ENCODE measurements at places on chromosomes 11 and 22.

DNA sequence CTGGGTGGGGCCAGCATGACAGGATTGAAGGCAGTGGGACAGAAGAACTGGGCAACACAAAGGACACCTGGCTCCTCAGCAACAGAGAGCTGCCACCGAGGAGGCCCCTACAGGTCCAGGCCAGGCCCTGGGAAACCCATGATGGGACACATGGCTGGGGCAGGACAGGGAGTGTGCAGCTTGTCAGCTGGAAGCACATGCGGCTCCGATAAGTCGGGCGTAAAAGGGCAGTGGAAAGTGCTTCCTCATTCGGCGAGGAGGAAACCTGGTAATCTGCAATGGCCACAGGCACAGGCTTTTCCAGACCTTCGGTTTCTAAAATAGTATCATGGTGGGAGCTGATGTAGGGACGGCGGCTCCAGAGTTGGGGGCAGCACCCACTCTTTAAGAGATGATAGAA lies 16.5 kb downstream of the GNAZ start:
- DNase-seq = no peak

GRCh38 chr11:111719379-111719778 lies 46.8 kb downstream of the PPP2R1B start:
- no peak for DNase-seq

- no peak for DNase-seq
Observed at GRCh38 chr11:34405079-34405858, 33.5 kb upstream of the CAT start.

DNA sequence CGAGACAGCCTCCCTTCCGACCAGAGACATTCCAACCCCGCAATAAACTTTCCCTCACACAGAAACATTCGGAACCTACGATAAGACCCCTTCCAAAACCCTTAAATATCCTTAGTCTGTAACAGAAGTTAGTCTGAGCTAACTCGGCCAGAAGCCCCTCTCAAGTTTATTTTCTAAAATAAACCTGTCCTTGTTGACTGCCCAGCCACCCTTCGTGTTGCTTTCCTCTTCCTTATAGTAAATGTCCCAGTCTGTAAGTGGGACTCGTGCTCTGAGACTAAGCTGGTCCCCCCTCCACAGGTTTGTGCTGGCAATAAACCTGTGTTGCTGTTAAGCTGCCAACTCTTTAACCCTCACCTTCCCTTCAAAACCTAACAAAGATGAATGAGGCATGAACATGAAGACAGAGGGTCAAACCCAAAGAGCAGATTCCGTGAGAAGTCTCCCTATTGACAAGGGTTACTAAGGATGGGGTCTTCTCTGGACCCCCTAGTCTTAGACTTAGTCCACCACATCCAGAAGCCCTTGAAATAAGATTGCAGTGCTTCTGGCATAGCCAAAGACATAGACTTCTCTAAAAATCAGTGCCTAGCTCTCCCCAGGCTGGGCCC lies 18.2 kb downstream of the MIF start:
- no peak for DNase-seq

DNA sequence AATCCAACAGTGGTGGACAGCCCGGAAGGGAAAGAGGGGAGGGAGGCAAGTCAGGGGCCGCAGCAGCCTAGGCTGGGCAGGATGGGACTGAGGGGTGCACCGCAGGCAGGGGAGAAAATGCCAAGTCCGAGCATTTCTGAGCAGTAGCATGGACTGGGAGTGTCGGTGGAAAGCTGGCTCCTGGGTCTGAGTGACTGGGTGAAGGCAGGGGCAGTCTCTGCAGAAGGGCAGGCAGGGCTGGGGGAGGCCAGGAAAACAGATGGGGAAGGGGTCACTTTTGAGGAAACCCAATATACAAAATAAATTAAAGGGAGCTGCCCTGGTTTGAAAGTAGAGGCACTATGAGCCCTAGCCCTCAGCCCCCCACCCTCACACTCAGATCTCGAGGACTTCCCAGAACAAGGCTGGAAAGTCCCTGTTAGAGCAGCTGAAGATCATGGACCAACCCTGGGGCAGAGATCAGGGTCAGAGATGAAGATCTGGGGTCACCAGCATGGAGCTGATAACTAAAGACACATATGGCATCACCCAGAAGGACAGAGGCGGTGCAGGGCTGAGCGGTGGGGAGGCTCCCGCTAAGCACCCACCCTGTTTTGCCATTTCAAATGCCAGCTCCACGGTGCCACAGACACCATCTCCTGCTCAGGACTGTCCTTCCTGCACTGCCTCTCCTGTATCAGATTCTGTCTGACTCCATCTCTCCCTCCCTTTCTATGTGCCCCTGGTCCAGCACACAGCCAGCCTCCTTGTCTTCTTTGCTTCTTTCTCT lies 32.4 kb upstream of the ETS1 start:
- no peak for DNase-seq

GRCh38 chr11:29676993-29677392 lies 339.8 kb downstream of the KCNA4 start:
- DNase-seq = no peak

GRCh38 chr11:66420671-66421476 lies at the start of gene NPAS4:
TSS of gene NPAS4 (plus strand) at chr11:66421035. CDS start at chr11:66421180, 145 bp downstream.
- no peak for DNase-seq

DNA sequence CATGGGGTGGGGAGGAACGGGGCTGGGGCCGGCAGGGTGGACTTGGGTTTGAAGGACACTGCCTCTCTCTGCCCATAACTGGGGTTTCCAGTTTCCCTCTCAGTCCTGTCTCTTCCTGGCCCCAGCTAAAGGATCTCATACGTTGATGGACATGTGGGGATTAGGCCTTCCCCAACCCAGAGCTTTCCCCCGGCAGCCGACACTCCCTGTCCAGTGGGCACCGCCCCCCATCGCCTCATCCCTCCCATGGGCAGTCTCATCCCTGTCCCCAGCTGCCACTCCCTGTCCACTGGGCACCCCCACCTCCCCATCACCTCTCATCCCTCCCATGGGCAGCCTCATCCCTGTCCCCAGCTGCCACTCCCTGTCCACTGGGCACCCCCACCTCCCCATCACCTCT lies 22.2 kb upstream of the ACR start:
- DNase-seq = no peak

GRCh38 chr11:370070-370941 lies 1.0 kb downstream of the B4GALNT4 start:
- no peak for DNase-seq

- no peak for DNase-seq
Observed at GRCh38 chr11:6563121-6563619, 40.2 kb downstream of the RRP8 start.

DNA sequence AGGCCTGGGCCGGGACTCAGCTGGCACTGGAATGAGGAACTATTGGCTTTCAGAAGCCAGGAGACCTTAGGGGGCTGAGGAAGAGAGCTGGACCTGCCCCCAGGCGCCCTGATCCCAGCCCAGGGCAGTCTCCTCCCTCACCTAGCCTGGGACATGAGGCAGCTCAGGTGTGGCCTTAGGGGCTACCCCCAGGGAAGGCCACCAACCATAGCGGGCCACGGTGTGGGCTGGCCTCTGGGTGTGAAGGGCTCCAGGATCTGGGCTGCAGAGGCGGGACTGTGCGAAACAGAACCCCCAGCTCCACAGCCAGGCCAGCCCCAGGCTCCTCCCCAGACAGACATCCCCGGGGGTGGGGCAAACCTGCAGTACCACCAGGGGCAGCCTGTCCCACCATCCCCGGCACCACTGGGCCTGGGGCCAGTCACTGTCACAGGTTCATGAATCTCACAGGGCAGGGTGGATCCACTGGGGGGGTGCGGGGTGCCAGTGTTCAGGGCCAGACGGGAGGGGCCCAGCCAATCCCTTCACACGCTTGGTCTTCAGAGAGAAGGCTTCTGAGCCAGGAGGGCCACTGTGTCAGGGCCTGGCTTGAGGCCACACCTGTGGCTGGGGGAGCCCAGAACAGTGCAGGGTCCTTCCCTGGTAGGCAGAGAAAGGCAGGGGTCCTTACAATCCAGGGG lies 3.5 kb downstream of the PLXNB2 start:
- DNase-seq = no peak

DNA sequence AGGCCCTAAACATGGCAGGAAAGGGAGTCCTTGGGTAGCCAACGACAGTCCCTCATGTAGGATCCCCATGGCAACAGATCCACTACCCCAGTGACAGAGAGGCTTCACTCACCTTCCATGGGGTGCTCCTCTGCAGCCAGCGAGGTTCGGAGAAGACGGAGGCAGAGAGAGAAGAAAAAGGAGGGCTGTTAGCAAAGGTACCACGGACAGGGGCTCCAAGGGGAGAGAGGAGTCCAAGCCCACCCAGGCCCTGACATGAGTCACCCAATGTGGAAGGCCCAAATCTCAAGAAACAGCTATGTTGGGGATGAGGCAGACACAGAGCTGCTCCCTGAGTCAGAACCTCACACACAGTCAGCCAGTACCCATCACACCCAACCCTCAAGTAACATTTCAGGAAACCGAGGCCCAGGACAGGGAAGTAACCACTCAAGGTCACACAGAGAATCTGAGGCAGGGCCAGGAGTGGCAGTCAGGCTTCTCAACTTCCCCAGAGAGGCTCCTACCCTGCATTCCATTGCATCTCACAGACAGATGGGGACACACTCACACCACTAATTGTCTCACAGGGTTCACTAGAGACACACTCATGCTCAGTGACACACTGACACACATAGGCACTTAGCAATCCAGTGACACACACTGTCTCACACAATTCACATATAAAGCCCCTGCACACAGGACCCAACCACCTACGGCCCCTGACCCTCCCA lies 25.2 kb downstream of the NRXN2 start:
- no peak for DNase-seq

DNA sequence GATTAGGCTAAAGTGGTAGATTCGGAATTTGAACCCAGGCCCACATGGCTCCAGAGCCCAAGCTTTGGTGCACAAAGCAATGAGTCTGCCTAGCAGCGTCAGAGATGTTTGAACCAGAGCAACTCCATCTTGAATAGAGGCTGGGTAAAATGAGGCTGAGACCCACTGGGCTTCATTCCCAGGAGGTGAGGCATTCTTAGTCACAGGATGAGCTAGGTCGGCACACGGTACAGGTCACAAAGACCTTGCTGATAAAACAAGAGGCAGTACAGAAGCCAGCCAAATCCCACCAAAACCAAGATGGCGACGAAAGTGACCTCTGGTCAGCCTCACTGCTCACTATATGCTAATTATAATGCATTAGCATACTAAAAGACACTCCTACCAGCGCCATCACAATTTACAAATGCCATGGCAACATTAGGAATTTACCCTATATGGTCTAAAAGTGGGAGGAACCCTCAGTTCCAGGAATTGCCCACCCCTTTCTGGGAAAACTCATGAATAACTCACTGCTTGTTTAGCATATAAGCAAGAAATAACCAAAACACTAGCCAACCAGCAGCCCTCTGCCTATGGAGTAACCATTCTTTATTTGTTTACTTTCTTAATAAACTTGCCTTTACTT lies 40.3 kb upstream of the DAGLA start:
- no peak for DNase-seq

GRCh38 chr11:114133548-114134329 lies 74.2 kb downstream of the ZBTB16 start:
- DNase-seq = no peak

- DNase-seq = no peak
Observed at GRCh38 chr11:82930229-82930628, 28.7 kb downstream of the DDIAS start.

- no peak for DNase-seq
Observed at GRCh38 chr22:19820880-19821522, 33.7 kb downstream of the GNB1L start.

GRCh38 chr11:78684377-78684776 lies 109.7 kb upstream of the NARS2 start:
- no peak for DNase-seq

GRCh38 chr11:6357222-6357621 lies 33.1 kb upstream of the SMPD1 start:
- DNase-seq = peak; percentile 40

- DNase-seq = no peak
Observed at GRCh38 chr22:50665738-50666137, 6.9 kb upstream of the SHANK3 start.

GRCh38 chr22:30822216-30823014 lies 127.7 kb downstream of the OSBP2 start:
- DNase-seq = no peak

DNA sequence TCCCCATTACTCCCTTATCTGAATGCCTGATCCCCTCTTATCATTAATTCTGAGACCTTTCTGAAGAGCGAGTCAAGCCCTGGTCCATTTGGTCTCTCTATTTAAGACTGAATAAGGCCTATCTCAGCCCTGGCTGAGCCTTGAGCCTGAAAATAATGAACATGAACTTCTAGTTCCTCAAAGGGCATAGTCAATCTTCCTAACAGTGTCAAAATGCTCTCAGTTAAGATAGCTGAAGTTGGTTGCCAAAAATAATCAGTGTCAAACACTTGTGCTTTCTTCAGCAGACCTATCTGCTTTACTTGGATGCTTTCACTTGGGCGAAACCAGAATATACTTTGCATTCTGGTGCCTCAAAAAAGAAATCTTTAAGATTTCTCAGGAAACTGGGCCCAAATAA lies 42.6 kb upstream of the PPP2R1B start:
- no peak for DNase-seq

DNA sequence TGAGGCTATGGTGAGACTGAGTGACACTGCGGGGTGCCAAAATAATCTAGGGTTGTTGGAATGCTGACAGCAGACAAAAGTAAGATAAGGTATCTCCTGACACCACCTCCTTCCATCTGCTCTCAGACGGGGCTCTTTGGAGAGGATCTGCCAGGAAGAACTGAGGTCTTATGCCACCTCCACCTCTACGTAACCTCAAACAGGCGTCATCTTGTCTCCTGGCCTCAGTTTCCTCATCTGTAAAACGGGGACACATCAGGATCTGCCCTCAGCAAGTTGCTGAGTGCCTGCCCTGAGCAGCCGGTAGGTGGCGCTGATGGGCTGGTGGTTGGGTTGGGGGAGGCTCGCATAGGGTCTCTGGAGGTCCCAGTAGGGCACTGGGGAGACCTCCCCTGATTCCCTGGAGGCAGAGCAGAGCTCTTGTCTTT lies 1.7 kb upstream of the MYEOV start:
- peak; percentile 35 for DNase-seq

Measured in stimulated activated naive CD4-positive, alpha-beta T cell treated with Interleukin-2 at 50 U/mL for 16 hours (primary cell).